Frontal cortex (tissue), 4 donors: ENCODE measurements at places on chromosomes 1 and 21. TPM values are rescaled to one million over a fixed set of nuclear protein-coding genes. Genes with fewer than 3 reads are reported as not detected.

DNA sequence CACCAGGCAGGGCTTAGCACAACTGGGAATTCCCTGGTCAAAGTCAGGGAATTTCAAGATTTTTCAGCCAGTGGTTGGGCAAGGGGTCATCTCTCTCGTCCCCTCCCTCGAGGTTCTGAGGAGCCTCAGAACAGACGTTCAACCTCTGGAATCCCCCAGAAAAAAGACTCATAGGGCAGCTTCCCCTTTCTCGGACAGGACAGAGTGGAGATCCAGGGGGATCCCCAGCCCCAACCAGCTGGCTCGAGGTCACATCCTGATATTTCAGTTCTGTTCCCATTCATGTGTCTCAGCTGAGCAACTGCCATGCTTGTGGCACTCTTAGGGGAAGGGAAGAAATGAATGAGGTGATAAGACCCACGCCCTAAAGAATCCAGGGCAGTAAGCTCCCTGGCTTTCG is 4.9 kb upstream of the LAD1 start:
- no peak for DNase-seq

DNA sequence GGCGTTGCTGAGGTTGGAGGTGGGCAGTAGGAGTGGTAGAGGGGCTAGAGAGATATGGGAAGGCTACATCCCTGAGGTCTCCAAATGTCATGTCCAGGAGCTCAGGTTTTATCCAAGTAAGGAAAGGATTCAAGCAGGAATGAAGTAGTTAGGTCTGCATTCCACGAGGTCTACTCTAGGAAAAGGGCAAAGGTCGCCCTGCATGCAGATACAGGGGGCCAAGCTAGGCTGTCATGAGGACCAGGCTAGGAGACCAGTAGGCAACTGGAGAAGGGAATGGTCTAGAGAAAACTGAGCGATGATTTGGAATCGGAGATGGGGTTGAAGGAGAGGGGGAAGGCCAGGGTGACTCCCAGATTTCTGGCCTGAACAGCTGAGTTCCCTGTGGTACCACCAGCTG is 48.7 kb downstream of the IRF2BP2 start:
- no peak for DNase-seq

DNA sequence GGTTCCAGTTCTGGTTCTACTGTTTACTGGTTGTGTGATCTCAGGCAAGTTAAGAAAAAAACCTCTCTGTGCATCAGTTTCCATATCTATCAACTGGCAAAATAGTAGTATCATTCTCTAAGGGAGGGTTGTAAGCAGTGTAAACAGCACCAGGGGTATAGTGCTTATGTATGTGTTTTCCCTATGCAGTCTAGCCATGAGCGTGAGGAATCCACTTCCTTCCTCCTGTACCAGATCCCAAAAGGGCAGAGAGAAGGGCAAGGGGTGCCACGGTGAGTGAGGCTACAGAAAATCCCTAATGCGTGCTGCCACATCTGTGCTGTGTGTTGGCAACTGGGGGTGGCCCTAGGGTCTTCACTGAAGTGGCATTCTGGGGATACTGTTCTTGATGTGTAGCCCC is 18.4 kb upstream of the RNF19B start:
- no peak for DNase-seq

- no peak for DNase-seq
Observed at GRCh38 chr1:51445351-51446090, 73.5 kb downstream of the EPS15 start.

DNA sequence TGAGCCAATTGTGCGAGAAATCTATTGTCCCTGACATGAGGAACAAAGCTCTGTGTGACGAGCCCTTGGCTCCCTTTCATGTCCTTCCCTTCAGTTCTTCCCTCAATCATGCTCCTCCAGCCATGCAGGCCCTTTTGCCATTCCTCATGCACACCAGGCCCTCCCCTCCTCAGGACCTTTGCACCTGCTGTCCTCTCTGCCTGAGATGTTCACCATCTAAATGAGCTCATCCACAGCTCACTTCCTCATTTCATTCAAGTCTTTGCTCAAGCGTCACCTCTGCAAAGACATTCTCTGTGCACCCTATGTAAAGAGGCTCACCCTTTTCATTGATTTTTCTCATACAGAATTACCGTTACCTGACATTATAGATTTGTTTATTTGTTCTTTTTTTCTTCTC is 43.7 kb downstream of the C8B start:
- no peak for DNase-seq

GRCh38 chr1:41365772-41366454 is 4.7 kb downstream of the FOXO6 start:
- peak; percentile 75 for DNase-seq

GRCh38 chr21:42459082-42459460 is 37.0 kb downstream of the RSPH1 start:
- DNase-seq = no peak

DNA sequence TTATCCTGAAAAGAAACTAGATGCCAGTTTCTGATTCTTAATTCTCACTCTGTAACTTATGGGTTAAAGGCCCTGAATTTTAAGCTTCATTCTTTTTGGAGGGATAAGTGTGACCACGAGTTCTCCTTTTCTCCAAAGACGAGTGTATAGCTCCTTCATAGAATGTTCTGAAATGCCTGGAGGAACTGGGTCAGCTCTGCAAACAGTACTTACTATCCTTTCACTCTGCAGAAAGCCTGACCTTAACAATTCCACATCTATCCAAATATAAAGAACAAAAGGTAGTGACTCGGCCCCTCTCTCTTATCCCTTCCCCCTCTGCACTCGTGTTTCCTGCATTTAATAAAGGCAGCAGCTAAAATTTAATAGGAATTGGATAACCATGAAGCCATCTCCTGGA is 150.5 kb downstream of the LYPLAL1 start:
- no peak for DNase-seq

- DNase-seq = no peak
Observed at GRCh38 chr21:34061983-34062382, 11.4 kb upstream of the MRPS6 start.

DNA sequence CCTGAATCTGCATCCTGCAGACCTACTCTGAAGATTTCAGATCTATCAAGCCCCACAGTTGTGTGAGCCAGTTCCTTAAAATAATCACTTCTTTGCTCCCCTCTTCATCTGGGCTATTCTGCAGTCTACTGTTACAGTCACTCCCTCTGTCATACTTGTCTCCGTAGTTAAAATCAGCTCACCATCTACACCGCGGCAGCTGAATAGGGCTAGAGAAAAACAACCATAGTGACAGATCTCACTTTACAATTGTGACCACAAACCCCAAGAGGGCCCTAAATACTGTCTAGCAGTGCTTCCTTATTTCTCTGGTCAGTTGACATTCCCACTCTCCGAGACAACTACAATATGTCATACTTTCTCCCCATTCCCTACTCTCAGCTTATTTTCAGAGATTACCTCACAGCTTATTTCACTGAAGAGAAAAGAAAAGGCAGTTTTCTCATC is 12.9 kb downstream of the DESI2 start:
- no peak for DNase-seq

DNA sequence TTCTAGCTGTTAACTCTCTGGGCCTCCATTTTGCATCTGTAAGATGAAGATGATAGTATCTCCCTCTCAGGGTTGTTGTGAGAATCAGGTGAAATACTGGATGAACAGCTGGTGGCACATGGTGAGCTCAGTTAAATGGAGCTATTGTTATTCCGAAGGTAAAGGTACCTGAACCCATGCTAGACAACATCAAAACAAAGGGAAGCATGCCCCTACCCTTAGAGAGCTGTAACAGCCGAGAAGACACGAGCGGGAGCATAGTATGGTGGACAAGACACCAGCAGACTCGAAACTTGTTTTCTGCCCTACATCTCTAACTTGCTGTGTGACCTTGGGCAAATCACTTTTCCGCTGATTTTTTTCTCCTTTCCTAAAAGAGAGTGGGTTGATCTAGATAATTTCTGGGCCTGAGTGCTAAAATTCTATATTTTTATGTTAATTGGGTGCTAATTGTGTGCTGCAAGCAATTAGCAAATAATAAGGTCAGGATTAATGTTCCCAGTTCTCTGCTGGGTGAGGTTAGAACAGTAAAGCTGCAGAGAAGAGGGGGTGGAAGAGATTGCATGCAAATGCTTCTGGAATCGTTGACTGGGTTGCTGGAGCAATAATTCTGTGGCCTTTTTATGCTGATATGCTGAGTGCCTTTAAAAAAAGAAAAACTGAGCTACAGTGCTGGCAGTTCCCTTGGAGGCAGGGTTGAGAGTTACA is 10.8 kb downstream of the TMEM200B start:
- no peak for DNase-seq

- no peak for DNase-seq
Observed at GRCh38 chr1:20224546-20224945, 38.2 kb upstream of the PLA2G2C start.

- no peak for DNase-seq
Observed at GRCh38 chr1:237868817-237869600, 21.7 kb downstream of the ZP4 start.

GRCh38 chr21:15870819-15871218 is 141.0 kb downstream of the USP25 start:
- DNase-seq = no peak

DNA sequence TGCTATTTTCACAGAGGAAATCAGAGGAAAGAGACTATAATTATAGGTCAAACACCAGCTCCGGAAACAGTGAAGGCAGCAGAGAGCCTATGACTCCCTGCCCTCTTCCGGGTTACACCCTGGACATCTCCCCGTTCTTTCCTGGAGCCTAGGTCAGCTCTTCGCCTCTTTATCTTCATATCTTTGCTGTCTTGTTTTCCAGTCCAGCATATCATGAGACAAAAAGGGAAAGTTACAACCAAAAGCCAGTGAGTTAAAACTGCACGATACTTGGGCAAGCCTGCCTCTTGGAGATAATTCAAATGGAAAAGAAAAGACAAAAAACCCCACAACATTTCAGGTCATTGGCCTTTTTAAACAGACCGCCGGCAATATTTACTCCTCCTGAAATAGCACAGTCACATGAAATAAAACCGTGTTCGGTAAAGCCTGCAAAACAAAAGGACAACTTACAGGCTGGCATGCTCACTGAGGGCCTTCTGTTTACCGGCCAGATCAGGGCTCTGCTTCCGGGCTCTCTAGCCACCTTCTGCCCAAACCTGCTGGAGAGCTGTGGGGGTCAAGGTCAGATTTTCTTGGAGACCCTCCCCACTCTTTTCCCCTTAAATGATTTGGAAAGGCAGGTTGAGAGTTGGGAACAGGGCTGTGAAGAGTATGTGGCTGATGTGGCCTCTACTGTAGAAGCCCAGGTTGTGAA is 42.8 kb upstream of the PPP2R5A start:
- DNase-seq = no peak

GRCh38 chr1:11042065-11042464 is 5.0 kb downstream of the MASP2 start:
- DNase-seq = no peak

DNA sequence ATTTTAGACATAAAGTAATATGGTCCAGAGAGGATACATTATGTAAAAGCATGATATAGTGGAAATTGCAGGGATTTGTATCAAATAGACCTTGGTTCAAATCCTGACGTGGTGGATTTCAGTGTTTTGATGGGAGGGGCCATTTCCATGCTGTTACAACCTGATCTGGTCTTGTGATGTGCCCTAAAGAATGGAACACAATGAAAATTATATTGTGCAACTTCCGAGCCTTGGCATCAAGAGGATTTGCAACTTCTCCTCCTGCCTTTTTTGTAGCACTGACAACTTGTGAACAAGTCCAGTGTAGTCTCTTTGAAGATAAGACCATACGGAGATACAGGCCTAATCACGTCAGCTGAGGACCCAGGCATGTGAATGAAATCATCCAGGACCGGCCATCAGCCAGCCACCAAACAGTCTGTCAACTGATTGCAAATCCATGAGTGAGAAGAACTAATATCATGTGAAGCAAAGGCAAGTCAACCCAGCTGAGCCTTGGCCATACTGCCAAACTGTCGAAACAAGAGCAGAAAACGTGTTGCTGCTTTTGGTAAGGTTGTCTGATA is 412.1 kb downstream of the DPYD start:
- no peak for DNase-seq

LIN28A gene
- not detected for total RNA-seq

FOXD2 gene
- under 0.01 TPM for total RNA-seq

PROX1 gene
- total RNA-seq = 6.5 TPM

UBE2U gene
- total RNA-seq = not detected

NR1I3 gene
- total RNA-seq = not detected

RUNX1 gene
- 0.41 TPM for total RNA-seq

TPTE gene
- not detected for total RNA-seq

F5 gene
- not detected for total RNA-seq

CFHR1 gene
- 0.41 TPM for total RNA-seq
